ENCODE measurements at places on chromosomes 2 and 18.
A peak's percentile ranks its signal among the peaks of the same experiment; 100 is the strongest.

- no peak for DNase-seq
These were observed 17.4 kb upstream of the FOSL2 start for GRCh38 chr2:28375236-28375635.

DNA sequence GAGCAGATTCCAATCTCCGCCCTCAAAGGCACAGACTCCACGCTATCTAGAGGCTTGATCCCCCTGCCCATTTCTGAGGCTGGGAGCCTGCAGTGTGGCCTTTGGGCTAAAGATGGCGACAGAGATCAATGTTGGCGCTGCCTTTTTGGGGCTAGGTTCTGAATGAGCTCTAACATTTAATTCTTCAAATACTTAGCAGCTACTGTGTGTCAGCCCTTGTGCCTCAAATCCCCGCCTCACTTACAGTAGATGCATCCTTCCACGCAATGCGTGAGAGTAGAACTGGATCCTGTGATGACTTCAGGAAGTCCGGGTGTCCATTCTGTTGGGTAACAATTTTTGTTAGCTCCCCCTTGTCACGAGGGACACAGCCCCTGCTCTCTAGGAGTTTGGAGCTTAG, 12.4 kb downstream of the IL1F10 start:
- no peak for DNase-seq

DNA sequence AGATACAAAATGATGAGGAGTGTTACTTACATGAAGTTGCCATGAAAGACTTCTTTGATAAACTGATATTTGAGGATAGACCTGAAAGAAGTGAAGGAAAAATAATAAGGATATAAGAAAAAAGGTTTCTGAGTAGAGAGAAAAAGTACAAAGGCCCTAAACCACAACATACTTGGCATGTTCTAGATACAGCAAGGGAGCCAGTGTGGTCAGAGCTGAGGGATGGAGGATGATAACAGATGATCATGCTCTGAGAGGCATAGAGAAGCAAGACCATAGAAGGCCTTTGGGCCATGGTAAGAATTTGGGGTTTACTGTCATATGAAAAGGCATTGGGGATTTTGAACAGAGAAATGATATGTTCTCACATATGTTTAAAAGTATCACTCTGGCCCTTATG, 424.1 kb upstream of the CHST9 start:
- no peak for DNase-seq

GRCh38 chr2:157691131-157691530, 62.5 kb upstream of the ACVR1C start:
- DNase-seq = no peak

GRCh38 chr2:127614731-127615130, 31.2 kb upstream of the GPR17 start:
- no peak for DNase-seq

DNA sequence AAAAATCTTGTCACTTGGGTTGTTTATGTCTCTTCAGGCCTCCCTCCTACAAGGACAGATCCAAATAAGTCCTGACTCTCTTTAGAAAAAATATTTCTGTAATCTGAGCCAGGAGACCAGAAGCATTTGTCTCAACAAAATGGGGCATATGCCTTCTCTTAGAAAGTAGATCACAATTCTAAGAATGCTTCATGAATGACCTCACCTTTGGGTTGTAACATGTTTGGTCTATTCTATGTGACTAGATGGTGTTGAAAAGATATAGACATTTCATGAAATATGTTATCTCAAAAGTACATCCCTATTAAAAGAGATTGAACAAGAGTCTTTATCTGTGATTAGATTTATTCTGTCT, 159.0 kb upstream of the SETBP1 start:
- DNase-seq = no peak

- no peak for DNase-seq
These were observed 78.0 kb downstream of the UPP2 start for GRCh38 chr2:158179660-158180059.

- no peak for DNase-seq
These were observed 202.5 kb downstream of the LRRTM1 start for GRCh38 chr2:80102026-80102425.

GRCh38 chr18:51361130-51361860, 163.8 kb upstream of the MEX3C start:
- no peak for DNase-seq

- DNase-seq = no peak
These were observed 424.8 kb upstream of the ZEB2 start for GRCh38 chr2:144944546-144945220.

- DNase-seq = no peak
These were observed 5.5 kb upstream of the ECEL1 start for GRCh38 chr2:232492963-232493700.

DNA sequence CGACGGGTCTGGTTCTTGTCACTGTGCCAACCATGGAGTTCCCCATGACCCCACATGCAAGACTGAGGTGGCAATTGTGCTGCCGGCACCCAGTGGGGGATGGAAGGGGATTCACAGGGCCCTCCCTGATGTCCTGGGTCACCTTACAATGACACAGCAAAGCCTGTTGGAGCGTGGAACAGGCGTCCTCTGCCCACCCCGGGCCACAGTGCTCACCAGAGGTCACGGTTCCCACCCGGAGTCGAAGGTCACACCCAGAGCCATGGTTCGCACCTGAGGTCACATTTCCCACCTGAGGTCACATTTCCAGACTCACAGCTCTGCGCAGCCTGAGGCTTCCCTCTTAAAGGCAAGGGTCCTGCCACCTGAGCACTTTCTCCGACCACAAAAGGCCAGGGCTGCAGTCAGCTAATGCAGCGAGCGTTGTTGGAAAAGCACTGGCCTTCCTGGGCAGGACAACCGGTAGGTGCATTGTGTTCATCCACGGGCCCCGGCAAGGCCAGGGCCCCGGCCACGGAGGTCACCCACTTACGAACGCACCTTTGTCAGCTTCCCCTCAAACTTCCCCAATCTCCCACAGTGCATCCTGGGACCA, 24.0 kb downstream of the KIF1A start:
- no peak for DNase-seq

DNA sequence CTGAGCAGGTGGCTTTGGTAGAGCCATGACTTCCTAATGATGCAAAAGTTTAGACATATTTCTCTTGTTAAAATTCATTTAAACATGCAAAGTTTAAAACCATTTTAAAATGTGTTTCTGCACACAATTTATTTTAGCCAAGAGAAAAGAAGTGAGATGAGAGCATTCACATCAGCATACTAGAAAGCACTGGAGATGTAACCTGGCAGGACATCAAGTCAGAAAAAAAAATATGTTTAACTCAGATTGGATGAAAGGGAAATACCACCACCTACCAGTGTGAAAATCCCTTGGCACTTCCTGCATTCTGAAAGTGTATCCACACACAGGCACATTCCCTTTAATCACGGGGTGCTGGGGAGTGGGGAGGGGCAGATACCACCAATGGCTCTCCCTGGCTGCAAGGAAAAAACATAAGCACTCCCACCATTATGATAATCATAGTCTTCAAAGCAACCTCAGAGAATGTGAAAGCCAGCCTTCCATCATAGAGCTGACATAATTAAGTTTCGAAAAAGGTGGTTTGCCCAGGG, 25.0 kb downstream of the DNER start:
- no peak for DNase-seq

DNA sequence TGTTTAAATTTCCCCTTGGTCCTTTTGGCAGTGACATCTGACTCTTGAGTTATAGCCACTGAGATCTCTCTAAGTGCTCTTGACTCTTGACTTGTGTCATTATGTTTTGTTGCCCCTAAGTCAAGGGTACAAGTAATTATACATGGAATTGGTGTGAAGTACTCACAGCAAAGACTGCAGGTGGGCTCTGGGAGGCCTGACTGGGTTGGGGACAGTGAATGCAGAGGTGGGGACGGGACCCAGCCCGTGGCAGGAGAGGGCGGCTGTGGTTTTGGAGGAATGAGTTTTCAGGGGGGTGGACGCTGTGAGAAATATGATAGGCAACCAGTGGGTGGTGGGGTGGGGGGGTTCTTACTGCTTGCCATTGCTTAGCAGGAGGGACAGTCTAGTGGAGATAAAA, 97.8 kb downstream of the NCK2 start:
- peak; percentile 20 for DNase-seq

- no peak for DNase-seq
These were observed 14.9 kb upstream of the B3GNT2 start for GRCh38 chr2:62180975-62181374.

DNA sequence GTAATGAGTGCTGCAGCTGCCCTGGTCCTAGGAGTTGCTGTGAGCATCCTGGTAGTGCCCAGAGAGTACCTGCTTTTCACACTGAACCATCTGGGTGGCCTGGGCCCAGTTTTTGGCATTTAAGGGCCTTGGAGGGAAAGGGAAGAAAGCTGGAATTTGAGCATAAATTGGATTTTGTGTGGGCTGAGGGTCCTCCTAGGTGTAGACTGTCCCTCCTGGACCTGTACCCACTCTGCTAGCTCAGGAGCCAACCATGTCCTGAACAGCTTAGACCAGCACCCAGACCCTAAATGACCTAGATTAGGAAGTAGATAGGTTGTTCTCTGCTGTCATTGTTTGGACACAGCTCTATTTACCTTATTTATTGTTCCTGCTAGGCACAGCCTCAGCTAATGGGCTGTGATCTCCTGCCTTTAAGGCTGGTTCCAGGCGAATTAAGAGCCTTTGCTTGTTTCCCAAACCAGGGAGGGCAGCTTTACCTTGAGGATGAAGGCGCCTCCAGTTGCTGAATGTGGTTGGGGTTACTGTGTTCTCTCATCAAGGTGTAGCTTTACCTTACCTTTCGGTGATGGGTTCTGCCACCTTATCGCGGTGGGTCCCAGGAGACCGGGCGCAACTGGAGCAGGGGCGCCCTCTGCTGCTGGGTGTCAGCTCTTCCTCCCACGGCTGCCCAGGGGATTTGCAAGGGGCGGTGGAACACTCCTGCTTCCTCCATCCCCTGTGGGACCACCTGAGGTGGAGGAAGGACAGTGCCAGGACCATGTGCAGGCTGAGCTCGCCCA, 34.4 kb downstream of the ITGA6 start:
- DNase-seq = peak; percentile 59

DNA sequence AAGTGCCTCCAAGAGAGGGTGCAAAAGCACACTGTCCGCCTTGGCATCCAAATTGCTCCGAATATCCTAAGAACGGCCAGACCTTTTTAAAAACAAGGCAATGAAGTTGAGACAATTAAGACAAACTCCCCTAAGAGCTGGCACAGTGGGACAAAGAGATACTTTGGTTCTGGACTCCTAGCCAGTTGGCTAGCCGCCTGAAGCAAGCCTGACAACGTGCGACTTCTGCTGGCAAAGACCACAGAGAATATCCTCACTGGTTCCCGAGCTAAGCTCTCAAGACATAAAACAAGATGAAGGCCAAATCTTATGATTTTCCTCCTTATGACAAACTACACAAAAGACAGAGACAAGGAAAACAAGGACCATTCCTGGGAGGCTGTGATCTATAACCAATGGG, 32.7 kb downstream of the CHRNA1 start:
- DNase-seq = no peak
